ENCODE measurements at places on chromosomes 12 and 14. TPM values are rescaled to one million over a fixed set of nuclear protein-coding genes. Genes with fewer than 3 reads are reported as not detected.
A peak's percentile ranks its signal among the peaks of the same experiment; 100 is the strongest.

GRCh38 chr14:67514203-67514607, 18.9 kb upstream of the PLEKHH1 start:
- peak overlapping the region; percentile 68 for H3K27ac ChIP-seq
- H3K4me1 ChIP-seq, result peaks cover 25% of the 10 kb centered on the region
- no peak for DNase-seq
- no peaks in the 10 kb centered on the region for H3K27me3 ChIP-seq

DNA sequence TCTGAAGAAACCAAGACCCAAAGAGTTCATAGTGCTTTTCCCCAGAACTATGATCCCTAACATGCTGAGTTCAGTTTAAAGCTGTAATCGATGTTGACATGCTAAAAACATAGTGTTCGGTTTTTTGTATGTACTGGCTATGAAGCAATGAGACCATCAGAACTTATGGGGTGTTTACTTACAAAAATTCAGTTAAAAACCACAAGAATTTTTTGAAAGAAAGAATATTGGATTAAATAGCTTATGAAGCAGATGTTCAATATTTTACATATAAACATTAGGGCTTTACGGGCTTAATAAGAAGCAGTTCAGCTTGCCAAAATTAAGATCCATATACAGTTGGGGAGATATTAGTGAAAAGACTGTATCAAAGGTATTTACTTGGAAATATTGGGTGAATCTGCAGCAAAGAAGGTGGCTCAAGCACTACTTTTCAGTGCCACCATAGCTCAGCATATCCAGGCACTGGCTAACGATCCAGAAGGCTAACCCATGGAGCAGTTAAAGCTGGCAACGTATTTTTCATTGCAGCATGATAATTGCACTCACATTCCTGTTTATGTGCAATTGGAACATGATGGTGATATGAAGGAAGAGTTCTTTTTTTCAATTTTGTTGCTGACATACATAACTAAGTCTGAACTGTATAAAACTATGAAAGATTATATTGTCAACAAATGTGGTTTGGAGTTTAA, 125.9 kb downstream of the EFCAB11 start:
- H3K27me3 ChIP-seq, result no peaks in the 10 kb centered on the region
- no peak overlapping the region for H3K27ac ChIP-seq
- H3K36me3 ChIP-seq, result no peaks in the 10 kb centered on the region
- H3K4me1 ChIP-seq, result no peaks in the 10 kb centered on the region

- H3K36me3 ChIP-seq, result no peaks in the 10 kb centered on the region
- peaks cover 10% of the 10 kb centered on the region for H3K4me1 ChIP-seq
- peak within 1 kb of the TSS; percentile 63 for H3K4me3 ChIP-seq
- DNase-seq, result peak; percentile 58
- H3K27me3 ChIP-seq, result no peaks in the 10 kb centered on the region
These were observed at the start of gene ADSS1 for GRCh38 chr14:104723651-104724406. Gene ADSS1 (plus strand): TSS chr14:104724229. CDS start chr14:104724271, 42 bp downstream.

- no peak for DNase-seq
- no peaks in the 10 kb centered on the region for H3K27me3 ChIP-seq
- H3K4me3 ChIP-seq, result no peak overlapping the region
- H3K4me1 ChIP-seq, result no peaks in the 10 kb centered on the region
- H3K27ac ChIP-seq, result no peak overlapping the region
- no peaks in the 10 kb centered on the region for H3K36me3 ChIP-seq
These were observed 57.5 kb downstream of the ARHGAP5 start for GRCh38 chr14:32134448-32135097.

DNA sequence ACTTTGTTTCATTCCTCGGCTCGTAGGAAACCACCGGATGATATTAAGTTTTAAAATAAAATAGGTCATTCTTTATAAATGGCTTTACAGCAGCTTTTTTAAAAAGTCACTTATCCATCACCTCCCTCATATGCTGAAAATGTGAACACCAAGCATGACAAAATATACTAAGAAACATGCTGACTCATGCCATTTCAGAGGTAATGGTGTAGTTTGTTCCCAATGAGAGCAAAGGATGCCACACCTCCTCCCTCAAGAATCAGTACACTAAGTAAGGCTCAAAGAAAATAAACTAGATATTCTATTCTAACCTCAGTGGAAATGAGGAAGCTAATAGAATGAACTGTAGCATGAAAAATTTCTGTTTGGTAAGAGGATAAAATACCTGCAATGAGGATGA, 5.5 kb upstream of the DIO2 start:
- H3K4me3 ChIP-seq, result no peak overlapping the region
- DNase-seq, result no peak
- H3K27me3 ChIP-seq, result no peaks in the 10 kb centered on the region
- H3K36me3 ChIP-seq, result no peaks in the 10 kb centered on the region
- no peak overlapping the region for H3K27ac ChIP-seq

Gene MYO1A
- total RNA-seq, result 3.0 TPM

Gene ERBB3
- 5.9 TPM for total RNA-seq

DNA sequence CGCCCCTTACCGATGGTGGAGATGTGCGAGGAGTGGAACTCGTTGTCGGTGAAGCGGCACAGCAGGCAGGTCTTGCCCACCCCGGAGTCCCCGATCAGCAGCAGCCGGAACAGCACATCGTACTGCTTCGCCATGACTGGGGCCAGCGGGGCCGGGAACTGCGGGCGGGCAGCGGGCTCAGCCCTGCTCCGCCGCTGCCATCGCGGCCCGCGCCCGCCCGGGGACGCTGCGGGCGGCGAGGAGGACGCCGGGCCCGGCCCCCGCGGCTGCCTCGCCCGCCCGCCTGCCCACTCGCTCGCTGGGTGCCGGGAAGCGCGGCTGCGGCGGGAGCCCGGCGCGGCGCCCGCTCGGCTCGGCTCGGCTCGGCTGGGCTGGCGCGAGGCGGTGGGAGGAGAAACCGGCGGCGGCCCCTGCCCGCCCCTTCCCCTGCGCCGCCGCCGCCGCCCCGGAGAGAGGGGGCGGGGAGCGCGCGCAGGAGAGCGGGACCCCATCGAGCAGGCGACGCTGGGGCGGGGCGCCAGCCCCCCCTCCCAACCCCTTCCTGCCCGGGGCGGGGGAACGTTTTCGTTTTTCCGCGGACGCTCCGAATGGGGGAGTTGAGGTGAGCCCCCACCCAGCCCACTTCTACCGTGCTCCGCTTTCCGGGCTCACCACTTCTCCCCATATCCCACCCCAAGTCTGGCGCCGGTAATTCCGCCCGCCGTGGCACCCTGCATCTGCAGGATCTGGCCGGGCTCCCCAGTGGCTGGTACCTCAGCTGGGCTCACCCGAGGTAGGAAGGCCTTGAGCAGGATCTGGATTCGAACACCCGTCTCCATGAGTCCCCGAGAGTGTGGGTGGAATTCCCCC, at the start of gene RAB15:
TSS of gene RAB15 (minus strand) at position 394 of the 849 bp plus-strand sequence. CDS start at position 134, 260 bp downstream.
- DNase-seq, result peak; percentile 49
- no peaks in the 10 kb centered on the region for H3K27me3 ChIP-seq
- H3K4me3 ChIP-seq, result peak within 1 kb of the TSS; percentile 42

Gene NTF3
- not detected for total RNA-seq

Gene TMPRSS12
- not detected for total RNA-seq

Data from CD4-positive, alpha-beta memory T cell (primary cell).